ENCODE measurements at places on chromosomes 13 and 19.

GRCh38 chr13:112174476-112175110 lies 107.6 kb downstream of the SOX1 start:
- no peak for DNase-seq

- DNase-seq = no peak
Observed at GRCh38 chr13:75736173-75736572, 100.0 kb downstream of the LMO7 start.

DNA sequence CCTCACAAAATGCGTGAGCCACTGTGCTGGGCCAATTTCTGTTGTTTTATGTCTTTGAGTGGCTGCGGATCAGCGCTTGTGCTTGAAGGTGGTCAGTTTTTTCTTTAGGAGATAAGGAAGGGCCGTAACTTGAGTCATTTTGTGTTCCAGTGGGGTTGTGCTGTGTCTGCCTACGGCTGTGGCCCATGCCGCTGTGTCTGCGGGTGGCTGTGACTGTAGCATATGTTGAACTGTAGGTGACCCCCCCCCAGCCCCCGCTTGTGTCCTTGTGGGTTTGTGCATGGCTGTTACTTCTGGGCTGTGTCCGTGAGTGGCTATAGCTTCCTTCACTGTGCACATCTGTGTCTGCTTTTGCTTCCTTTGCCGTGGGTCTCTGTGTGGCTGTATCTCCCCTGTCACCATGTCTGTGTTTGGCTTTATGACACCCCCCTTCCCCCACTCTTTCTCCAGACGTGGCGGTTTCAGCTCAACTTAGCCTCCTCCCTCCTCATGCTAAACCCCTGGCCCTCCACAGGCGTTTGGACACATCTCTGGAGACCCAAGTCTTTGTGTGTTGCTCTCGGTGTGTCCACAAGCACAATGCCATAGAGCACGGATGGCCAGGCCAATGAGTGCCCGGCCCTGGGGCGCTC lies 675 bp downstream of the PPP1R14A start:
- no peak for DNase-seq

- DNase-seq = no peak
Observed at GRCh38 chr19:47445937-47446402, 25.7 kb downstream of the SLC8A2 start.

DNA sequence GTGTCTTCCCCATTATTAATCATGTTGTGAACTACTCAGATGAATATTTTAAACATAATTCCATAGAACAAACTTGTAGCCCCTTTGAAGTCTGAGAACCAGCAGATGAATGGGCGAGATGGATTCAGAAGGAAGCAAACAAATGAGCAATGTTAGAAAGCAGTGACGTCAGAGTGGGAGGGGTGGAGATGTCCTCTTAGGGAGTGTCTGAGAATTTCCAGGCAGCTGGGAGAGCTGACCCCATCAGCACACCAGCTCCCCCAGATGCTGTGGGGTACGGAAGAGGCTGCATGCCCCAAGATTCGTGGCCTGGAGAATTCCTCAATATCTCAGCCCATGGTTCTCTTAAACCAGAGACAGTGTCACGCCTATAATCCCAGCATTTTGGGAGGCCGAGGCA lies 68.6 kb downstream of the DPF1 start:
- no peak for DNase-seq

DNA sequence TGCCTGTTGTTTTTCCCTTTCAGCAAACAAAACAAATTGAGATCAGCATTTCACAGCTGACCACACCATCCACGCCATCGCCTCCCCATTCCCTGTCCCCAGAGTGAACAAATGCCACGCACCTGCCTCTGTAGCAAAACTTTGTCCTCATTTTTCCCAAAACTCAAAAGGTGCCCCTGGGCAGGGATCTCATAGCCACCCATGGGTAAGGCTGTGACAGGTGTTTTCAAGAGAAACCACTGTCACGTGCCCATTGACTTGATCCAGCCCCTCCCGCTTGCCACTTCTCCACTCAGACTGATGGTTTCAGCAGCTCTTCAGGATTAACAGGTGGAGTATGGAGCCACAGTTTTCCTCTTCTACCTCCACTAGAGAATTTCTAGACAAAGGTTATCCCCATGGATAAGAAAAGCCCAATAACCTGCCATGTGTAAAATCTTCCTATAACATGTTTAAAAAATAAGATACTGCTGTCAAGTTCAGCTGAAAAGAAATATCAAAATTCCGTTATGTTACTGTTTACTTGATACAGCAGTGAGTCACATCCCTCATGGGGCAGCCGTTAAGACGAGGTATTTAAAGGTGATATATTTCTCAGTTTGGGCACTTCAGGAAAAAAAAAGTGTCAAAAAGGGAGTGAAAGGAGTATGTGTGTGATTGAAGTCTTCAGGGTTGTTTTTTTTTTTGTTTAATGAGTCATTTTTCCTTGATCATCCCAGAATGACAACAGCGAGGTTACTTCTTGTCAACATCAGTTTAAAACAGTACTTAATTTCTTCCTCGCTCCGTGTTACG lies 63.5 kb upstream of the GPR183 start:
- DNase-seq = no peak

GRCh38 chr13:110306340-110306959 lies 507 bp downstream of the COL4A1 start:
- DNase-seq = no peak

- DNase-seq = no peak
Observed at GRCh38 chr19:44653343-44653742, 9.6 kb downstream of the PVR start.

GRCh38 chr13:42153199-42154113 lies 105.0 kb downstream of the DGKH start:
- DNase-seq = no peak

DNA sequence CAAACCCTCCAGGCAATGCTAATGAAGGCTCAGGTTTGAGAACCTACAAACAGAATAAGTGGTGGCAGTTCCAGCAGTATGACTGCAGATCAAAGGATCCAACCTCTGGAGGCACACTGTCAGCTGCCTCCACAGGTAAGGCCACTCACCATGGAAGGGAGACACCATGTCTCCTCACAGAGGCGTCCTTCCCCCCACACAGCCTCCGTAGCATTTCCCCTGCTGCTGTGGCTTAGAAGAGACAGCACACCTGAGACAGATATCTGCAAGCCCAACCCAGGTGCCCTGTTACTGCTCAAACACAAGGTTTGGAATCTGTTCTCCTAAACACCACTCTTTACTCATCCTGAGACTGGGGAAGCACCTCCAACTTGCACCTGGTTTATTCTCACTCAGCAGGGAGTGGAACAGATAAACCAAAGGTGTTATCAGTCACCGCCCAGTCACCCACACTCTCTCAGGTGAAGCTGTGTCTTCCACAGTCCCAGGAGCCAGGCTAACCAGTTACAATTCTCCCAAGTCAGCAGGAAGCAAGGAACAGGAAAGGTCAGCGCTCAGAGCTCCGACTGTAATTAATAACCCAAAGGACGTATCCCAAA lies 311.2 kb downstream of the FOXO1 start:
- DNase-seq = no peak

GRCh38 chr13:46995874-46996273 lies 99.0 kb upstream of the HTR2A start:
- DNase-seq = no peak

GRCh38 chr19:38978326-38978689 lies 2.8 kb upstream of the FBXO17 start:
- DNase-seq = no peak

GRCh38 chr13:112066624-112067004 lies 335 bp upstream of the SOX1 start:
- no peak for DNase-seq

DNA sequence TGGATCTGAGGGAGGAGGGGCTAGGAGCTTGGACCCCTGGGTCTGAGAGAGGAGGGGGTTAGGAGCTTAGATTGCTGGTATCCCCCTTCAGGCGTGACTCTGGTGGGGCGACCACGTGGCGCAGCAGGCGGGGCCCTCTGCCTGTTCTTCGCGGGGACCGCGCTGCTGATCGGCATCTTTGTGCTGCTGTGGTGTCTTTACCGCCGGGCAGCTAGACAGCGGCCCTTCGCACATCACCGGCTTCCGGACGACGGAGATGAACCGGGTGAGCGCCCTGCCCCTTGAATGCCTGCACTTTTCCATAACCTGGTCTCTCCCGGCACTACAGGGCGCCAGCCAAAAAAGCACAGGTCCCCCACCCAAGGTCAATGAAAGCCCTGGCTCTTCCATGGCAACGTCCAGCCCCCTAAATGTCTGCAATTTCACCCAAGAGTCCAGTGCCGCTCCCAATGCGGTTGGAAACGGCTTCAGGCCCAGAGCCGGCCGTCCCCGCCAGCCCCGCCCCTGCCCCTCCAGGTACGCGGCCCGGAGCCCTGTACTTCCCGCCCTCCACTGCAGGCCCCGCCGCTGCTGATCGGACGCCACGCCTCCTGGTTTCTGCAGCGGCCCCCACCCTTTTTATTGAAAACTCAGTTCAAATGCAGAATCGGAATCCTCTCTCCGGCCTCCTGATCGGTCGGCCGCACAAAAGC lies 2.8 kb downstream of the GFY start:
- DNase-seq = no peak

DNA sequence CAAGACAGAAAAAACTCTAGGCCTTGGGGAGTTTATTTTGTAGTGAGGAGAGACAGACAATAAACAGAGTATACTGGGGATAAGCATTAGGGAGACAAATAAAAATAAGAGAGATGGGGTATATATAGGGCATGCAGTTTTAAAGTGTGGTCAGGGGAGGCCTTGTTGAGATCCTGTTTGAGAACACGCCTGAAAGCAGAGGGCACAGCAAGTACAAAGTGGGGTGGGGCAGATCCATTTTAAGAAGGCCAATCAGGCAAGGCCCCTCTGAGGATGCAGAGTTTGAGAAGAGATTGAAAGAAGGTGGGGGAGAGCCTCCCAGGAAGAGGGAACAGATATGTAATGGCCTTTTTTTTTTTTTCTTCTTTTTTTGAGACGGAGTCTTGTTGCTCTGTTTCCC lies 2.1 kb downstream of the PPP2R1A start:
- no peak for DNase-seq

DNA sequence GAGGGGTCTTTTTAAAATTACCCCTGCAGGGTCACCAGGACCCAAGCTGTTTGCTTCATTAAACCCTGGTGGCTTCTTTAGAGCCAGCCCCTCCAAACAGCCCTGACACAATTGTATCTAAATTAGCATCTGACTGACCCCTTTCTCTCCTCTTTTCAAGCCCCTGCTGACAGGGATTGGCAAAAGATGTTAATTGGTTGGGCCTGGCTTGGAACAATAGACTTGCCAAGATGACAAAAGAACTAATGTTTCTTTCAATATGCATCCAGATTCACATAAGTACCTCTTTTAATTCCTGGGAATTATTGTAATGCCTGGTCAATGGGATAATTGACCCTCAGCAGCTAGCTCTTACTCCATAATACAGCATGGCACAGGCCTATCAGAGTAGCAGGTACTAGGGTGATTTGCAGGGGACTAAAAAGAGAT lies 140.8 kb downstream of the SHISA2 start:
- no peak for DNase-seq

DNA sequence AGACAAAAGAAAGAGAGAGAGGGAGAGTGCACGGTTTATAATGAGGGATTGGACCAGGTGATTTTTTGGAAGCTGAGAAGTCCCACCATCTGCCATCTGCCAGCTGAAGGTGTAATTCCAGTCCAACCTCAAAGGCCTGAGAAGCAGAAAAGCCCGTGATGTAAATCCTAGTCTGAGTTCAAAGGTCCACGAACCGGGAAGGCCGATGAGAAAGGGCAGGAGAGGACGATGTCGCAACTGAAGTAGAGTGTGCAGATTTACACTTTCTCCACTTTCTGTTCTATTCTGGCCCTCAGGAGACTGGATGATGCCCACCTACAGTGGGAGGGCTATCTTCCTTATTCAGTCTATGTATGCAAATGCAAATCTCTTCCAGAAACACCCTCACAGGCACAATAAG lies 500.0 kb downstream of the DIAPH3 start:
- DNase-seq = no peak

GRCh38 chr19:13938301-13939064 lies at the start of gene PODNL1:
Gene PODNL1, minus strand, starts transcription at chr19:13938417. Its CDS starts 236 bp downstream, at chr19:13938181.
- no peak for DNase-seq

DNA sequence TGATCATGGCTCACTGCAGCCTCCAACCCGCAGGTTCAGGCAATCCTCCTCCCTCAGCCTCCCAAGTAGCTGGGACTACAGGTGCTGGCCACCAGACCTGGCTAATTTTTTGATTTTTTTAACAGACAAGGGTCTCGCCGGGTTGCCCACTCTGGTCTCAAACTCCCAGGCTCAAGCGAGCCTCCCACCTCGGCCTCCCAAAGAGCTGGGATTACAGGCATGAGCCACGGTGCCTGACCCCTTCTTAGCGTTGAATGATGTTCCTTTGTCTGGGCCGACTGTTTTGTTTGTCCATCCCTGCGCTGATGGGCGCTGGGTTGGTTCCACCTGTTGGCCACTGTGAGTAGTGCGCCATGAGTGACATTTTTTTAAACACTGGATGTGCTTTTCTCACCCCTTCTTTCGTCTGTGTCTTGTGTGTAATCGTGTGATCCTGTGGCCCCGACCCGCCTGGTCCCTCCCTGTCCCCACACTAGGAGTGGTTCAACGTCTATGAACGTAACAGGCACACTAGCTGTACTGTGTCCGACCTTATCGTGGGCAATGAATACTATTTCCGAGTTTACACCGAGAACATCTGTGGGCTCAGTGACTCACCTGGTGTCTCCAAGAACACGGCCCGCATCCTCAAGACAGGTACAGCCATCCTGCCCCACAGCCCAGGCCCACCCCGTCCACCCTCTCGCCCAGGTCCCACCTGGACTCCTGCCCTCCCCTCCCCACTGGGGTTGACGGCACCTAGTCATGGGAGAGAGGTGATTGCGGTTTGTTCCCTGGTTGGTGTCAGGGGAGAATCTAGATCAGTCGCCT lies 15.0 kb upstream of the EMC10 start:
- no peak for DNase-seq

DNA sequence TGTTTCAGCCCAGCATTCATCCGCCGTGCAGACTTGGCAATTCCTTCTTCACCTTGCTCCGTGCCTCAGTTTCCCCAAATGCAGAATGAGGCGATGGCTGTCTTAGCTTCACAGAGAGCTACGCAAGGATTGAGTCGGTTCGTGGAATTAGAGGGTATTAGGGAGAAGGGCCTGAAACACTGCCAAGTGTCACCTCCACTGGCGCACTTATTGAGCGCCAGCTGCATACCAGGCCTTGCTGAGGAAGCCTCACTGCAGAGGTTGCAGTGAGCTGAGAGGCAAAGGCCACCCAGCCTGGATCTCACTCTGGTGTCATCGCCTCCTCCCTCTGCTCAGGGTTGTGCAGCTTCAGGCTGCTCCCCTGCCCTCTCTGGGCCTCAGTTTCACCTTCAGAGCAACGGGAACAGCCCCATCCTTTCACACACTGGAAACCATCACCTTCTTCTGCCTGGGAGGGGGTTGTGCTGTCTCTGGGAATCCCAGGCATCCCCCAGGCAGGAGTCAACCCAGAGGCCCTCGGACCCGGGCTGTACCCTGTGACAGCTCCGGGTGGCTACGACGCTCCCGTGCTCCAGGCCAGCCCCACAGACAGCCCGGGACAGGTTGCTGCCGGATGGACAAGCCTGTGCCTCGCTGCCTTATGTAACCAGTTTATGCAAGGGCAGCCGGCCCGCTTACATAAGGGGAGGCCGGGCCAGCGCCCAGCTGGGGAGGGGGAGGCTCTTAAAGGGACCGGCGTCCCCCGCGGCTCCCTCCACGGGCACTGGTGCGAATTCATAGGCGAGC lies 31.9 kb downstream of the NFIC start:
- no peak for DNase-seq

Measured in SIG-M5 (cell line).